PC-9 (cell line): ENCODE measurements at places on chromosomes 5 and 9. TPM values are rescaled to one million over a fixed set of nuclear protein-coding genes. Genes with fewer than 3 reads are reported as not detected.

The FUT7 gene
- total RNA-seq: not detected in 2 replicates

GRCh38 chr9:4070266-4070665, 229.6 kb downstream of the GLIS3 start:
- no peak for DNase-seq

GRCh38 chr9:21996858-21997257, 2.3 kb downstream of the CDKN2B-AS1 start:
- DNase-seq: no peak

DNA sequence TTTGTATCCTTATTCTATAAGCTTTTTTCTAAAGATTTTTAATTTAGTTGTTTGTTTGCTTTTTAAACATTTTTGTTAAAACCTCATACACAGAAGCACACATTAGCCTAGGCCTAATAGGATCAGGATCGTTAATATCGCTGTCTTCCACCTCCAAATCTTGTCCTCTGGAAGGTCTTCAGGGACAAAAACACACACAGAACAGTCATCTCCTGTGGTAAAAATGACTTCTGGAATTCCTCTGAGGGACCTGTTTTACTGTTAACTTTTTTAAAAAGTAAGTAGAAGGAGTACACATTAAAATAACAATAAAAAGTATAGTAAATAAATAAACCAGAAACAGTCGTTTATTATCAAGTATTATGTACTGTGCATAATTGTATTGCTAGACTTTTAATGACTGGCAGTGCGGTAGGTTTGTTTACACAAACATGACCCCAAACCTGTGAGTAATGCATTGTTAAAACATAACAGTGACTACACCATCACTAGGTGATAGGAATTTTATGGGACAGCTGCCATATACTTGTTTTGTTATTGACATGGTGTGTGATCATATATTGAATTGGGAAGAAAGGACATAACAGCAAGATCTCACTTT, 109.6 kb downstream of the ZCCHC7 start:
- peak; percentile 66 for DNase-seq

GRCh38 chr5:157900644-157901043, 41.7 kb upstream of the CLINT1 start:
- no peak for DNase-seq

DNA sequence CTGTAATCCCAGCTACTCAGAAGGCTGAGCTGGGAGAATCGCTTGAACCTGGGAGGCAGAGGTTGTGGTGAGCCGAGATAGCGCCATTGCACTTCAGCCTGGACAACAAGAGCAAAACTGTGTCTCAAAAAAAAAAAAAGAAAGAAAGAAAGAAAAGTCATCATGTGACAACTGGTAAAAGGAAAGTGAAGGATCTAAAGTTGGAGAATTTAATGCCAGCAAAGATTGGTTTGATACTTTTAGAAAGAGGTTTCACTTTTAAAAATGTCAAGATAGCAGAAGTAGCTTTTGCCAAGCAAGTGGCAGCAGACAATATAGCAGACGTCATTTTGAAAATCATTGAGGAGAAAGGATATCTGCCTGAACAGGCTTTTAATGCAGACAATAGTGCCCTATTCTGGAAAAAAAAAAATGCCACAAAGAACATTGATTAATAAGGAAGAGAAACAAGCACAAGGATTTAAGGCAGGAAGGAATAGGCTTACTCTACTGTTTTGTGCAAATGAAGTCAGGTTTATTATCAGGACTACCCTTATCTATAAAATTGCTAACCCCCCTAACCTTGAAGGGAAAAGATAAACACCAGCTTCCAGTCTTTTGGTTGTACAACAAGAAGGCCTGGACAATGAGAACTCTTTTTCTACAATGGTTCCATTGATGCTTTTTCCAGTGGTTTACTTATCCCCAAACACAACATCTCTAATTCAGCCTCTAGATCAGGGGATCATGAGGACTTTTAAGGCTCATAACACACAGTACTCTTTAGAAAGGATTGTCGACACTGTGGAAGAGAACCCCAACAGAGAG, 12.0 kb downstream of the PKD2L2 start:
- no peak for DNase-seq

GRCh38 chr9:92327283-92327850, 1.6 kb downstream of the CENPP start:
- DNase-seq: no peak

DNA sequence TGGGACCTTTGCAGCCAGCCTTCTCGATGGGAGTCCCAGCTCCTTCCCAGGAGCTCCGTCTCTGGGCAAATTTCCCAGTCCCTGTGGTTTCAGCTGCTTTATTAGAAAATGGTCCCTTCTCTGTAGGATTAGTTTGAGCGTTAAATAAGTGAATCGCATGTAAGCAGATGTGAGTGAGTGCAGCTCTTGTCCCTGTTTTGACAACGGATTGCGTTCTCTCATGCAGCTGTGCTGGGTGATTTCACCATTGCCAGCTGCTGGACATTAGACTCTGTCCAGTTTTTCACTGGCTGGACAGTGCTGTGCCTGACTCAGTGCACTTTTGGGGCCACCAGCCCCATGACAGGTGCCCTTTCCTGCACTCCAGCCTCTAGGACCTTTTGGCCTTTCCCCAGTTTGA, 11.6 kb upstream of the CEL start:
- DNase-seq: no peak

DNA sequence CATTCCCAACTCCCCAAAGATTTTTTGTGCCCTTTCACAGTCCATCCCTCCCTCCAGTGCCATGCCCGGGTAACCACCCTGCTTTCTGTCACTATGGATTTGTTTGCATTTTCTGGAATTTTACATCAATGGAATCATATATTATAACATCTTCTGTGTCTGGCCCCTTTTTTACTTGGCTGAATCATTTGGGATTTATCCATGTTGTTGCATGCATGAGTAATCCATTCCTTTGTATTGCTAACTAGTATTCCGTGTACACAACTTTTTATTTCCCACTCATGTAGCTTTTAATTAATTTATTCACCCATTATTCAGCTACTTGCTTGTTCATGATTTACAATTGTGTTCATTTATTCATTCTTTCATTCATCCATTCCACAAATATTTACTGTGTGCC, 94.1 kb downstream of the FGF18 start:
- no peak for DNase-seq

- no peak for DNase-seq
Measured at GRCh38 chr5:141811287-141812155, 66.7 kb downstream of the PCDH1 start.

DNA sequence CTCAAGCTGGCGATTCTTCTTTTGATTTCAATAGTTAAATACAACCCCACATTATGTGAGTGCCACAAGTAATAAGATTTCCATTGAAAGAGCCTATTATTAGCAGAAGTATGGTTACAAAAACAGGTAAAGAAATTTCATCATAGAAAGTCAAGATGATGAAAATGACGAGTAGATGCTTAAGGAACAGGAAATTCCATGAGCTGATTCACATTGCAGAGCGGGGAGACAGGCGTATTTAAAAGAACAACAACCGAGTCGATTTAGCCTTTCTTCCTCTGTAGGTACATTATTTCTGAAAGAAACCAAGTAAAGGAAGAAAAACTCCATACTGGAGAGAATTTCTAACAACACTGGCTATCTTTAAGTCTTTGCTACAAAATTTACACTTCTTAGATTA, 310.4 kb downstream of the SLF1 start:
- DNase-seq: no peak
